ENCODE measurements at places on chromosomes 12 and 14.

GRCh38 chr12:125105600-125105999 lies 40.4 kb downstream of the AACS start:
- DNase-seq = no peak

GRCh38 chr14:100234511-100234910 lies 4.4 kb upstream of the YY1 start:
- DNase-seq = no peak

DNA sequence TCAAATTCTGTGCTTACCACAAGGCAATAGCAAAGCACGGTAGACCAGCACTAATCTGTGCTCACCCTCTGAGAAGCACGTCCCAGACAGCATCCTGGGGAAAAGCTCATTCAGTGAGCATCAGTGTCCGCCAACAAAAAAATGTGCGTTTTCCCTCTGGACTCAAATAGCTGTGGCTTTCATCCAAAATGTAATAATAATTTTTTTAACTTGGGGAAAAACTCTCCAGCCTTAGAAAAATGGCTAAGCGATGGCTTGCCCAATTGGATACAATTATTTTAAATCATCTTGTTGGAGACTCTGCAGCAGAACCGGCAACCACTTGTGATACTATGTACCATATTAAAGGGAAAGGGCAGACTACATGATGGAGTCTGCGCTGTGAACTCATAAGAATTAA lies 1.1 kb upstream of the KRT77 start:
- no peak for DNase-seq

- no peak for DNase-seq
Measured at GRCh38 chr12:43132291-43132690, 419.7 kb downstream of the ADAMTS20 start.

Data from stimulated activated CD4-positive, alpha-beta T cell treated with anti-CD3 and anti-CD28 coated beads, Interleukin-1b, Interleukin-23, amount 100 ng/mL, for 1 hour (primary cell).